ENCODE measurements at places on chromosomes 5 and 9.

GRCh38 chr5:4674166-4674565, 466.0 kb upstream of the ADAMTS16 start:
- no peak for DNase-seq

DNA sequence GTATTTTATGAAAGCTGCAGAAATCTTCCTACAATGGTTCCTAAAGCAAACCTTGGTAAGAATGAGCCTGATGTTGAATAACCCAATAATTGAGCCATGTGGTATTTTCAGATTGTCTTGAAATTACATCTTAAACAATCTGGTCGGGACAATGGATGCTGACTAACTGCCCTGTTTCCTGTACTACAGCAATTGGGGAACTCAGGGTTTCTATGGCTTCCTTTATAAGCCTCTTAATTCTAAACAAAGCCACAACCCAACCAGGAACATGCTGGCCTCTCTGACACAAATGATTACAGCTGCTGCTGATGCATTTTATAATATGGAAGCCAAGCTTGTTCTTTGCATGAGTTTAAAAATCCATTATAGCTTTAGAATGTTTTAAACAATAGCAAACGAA, 30.2 kb downstream of the PTPN3 start:
- no peak for DNase-seq

DNA sequence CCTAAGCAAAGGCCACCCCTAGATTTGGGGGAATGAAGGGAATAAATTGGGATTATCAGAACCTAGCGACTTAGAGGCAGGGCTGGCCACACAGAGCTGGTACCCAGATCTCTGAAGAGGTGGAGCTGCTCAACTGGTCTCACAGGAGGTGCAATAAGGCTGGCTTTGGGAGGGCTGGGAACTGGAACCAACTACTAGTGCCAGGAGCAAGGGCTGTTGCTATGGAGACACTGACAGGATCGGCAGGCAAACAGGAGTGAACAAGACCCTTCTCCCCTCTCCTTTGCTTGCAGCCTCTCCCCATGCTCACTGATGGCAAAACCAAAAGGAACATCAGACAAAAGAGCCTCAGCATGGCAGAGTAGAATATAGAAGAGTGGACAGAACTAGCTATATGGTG, 17.0 kb upstream of the WHRN start:
- no peak for DNase-seq

- DNase-seq = no peak
Measured at GRCh38 chr5:132089363-132089762, 15.8 kb downstream of the CSF2 start.

DNA sequence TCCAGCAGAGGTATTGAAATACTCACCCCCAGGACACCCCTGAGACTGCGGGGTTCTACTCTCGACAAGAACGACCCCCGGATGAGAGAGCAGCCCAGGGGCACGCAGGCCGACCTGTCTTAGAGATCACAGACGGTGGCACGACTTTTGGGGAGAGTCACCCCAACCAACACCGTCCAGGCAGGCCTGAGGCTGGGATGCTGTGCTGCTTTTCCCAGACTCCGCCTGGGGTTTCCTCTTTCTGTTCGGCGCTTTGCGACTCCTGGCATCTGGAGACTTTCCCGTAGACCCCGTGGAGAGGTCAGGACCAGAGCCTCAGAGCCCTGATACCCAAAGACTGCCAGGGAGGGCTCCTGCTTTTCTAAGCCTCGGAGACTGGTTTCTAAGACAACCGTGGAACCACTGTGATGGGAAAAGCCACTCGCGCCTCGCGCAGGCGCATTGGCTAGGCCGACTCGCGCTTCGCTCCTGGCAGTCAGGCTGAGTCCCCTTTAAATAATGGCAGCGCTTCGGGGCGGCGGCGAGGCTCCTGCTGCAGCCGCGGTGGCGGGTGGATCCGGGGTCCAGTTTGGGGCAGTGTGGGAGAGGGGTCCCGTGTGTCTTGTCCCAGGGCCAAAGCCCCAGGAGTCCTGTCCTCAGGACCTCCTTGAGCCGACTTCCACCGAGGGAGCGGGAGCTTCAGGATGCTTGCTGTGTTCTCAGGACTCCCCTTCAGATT, 484.0 kb downstream of the SPATA31A7 start:
- no peak for DNase-seq

DNA sequence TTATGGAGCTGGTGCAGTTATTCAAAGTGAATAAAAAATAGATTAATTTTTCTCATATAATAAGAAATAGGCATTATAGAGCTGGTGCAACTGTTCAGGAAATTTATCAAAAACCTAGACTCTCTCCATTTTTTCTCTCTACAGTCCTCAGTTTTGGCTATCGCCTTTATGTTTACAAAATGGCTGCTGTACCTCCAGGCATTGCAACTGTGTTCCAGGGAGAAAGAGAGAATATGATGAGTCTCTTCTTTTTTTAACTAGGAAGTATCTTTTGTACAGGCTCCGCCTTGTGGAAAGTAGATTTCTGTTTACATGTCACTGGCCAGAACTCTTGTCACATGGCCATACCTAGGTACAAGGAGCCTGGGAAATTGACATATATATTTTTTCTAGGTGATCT, 3.1 kb upstream of the TGFBR1 start:
- no peak for DNase-seq

GRCh38 chr5:80010754-80011392, 19.8 kb upstream of the MTX3 start:
- no peak for DNase-seq

DNA sequence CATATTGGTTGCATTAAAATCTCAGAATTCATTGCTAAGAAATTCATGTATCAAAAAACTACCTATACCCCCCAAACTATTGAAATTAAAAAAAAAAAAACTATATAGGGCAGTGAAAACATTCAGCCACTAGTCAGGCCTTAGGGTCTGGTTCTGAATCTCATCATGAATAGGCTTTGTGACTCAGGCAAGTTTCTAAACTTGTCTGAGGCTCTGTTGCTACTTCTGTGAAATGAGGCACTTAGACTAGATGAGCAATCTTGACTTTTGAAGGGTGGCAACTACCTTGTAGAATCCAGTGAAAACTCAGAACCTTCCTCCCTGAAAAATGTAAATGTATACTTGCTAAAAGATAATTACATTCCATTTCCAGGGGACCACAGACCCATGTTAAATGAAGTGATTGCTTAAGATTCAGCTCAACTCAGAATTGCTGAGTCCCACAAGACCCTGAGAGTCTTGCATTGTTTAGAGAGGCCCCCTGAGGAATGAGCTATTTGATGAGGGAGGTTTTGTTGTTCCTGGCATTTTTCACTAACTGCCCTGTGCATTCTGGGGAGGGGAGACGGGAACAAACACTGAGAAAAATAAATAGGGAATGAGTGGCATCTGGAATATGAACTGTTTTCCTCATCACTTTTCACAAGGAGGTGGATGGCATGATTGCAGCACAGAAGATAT, 29.5 kb downstream of the RAI14 start:
- no peak for DNase-seq

DNA sequence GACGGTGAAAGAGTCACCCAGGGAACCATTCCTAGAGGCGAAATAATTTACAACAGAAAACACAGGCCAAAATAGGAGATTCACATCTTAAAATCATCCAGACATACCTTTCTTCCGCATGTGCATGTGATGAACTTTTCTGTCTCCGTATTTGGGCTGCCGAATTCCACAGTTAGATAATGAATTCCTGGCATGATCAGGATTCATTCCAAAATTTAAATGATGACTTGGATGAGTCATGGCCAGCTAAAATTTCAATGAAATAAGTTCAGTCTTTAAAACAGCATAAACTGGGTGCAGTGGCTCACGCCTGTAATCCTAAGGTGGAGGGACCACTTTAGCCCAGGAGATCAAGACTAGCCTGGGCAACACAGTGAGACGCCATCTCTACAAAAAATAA, 82.7 kb downstream of the DROSHA start:
- no peak for DNase-seq

DNA sequence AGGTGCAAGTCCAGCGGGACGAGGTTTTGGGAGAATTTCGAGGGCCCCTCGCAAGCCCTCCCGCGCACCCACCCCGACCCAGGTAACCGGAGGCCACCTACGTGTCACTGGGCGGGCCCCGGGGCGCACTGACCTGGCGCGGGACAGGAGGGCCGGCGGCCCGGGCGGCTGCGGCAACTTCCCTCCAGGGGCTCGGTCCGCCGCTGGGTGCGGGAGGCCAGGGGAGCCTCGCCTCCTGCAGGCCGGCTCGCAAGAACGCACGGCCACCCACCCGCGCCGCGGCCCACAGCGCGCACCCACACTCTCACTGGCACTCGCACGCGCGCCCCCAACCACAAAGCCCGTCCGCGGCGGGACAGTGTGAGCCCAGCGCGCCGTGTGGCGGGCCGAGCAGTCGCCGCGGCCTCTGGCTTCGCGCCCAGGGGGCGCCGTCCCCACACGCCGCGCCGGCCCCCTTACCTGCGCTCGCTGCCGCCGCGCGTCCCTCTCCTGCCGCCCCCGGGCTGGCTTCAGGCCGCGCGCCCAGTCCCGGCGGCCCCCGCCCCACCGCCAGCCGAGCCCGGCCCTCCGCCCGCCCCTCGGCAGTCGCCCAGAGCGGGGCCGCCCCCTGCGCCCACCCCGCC, 451 bp downstream of the LPAR1 start:
- no peak for DNase-seq

DNA sequence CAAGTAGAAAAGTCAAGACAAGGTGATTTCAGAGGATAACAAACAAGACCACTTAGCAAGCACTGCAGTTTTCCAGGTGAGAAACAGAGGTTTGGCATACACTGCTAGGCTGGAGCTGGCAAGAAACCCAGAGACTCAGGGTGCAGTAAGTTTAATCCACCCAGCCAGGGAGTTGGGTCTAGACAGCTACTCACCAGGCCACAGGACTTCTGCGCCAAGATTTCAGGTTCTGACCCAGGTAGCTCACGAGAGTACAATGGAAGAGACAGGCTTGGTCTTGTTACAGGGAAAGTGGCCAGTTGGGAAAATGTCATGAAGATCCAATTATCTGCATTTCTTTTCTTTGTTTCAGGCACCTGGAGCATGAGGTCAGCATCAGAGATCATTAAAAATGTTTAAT, 9.8 kb downstream of the SMIM23 start:
- no peak for DNase-seq

DNA sequence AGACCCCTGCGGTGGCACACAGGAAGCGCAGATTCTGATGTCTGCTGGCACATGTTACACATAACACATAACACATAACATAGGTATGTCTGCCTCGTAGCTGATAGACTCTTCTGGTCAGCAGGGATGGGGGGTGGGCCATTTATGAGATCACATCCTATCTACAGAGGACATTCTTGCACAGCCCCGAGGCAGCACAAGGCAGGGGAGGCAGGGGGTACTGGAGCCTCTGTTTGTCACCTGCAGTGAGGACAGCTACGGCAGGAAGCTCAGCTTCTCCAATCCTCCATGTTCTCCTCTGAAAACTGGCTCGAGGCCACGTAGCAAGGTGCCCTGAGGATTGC, 16.7 kb upstream of the MED10 start:
- DNase-seq = no peak

- DNase-seq = peak; percentile 26
Measured at GRCh38 chr9:130707225-130707976, 13.8 kb downstream of the EXOSC2 start.

- DNase-seq = no peak
Measured at GRCh38 chr5:122149321-122150090, 20.2 kb downstream of the ZNF474 start.

GRCh38 chr5:81965524-81965923, 6.3 kb upstream of the ATG10 start:
- DNase-seq = no peak

DNA sequence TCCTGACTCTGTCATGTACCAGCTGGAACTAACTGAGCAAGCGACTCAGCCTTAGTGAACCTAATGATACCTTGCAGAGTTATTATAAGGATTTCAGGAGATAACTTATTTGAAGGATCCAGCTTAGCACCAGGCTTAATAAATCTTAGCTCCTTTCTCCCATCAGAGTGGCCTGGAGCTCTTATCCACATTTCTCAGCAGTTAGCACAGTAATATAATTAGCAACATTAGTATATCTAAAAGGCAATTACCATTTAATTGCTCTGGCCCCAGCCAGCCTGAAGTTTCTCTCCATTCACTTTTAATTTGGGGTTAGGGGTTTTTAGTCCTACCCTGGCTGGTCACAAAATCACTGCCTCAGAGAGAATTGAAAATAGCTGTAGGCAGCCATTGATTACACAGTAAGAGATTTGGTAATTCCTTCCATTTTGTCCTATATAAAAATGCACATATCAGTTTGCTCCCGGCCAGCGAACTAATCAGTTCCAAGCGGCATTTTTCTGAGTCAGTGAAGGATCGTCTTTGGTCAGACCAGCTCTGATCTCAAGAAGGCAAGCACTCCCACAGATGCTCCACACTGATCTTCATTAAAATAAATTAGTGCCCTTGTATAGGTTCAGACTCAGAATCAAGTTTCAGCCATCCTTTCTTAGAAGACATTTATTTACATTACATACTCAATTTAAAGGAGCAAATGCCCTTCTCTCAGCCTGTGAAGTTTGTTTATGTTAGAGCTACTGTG, 56.6 kb downstream of the SNCAIP start:
- DNase-seq = no peak

DNA sequence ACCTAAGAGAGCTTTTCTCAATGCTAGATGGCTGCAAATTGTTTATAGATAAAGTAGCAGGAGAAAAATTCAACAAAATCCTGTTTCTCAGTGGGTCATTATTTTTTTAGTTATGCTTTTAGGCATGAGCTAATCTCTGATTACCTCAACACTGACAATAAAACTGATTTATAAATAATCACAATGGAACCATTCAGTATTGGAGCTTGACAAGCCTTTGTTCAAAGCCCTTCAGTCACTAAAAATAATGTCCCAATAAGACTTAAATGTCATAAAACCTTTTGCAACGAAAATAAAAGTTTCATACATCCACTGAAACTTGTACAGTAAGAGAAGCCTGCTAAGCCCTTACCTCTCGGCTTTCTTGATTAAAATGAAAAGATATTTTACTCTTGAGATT, 27.2 kb downstream of the PTPDC1 start:
- DNase-seq = peak; percentile 39

- no peak for DNase-seq
Measured at GRCh38 chr9:115466756-115467155, 348.8 kb upstream of the TNC start.

DNA sequence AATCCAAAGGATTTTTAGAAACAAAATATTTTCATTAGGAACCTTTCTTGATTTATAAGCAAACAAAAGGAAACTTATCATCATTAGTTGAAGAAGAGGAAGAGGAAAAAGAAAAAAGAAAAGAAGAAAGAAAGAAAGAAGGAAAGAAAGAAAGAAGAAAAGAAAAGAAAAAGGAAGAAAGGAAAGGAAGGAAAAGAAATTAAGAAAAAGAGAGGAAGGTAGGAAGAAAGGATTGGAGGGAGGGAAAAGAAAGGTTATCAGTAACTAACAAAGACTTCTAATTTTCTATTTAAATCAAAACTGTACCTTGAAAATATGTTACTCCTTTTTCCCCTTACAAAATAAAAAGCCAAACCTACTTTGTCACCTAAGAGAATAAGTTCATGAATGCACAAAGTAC, 10.0 kb downstream of the EBF1 start:
- no peak for DNase-seq

DNA sequence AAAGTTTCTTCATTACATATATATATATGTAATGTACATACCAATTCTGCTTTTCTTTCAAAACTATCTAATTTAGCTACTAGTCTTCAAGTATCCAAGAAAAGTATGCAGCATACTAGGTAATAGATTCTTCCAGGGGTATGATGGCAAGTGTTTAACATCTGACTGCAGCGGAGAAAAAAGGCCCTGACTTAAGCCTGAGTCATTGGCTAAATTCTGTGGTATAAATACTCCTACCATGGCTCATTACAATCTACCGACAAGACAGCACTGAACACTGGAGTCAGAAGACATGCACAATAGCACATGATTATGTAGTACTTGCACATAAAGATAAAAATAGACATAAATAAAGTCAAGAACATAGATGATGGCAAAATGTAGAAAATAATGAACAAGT, 439.9 kb downstream of the BRINP1 start:
- DNase-seq = no peak

GRCh38 chr9:94946256-94946655, 219.8 kb downstream of the AOPEP start:
- no peak for DNase-seq

Measured in midbrain (tissue), 1 donor.